Skeletal muscle cell (primary cell): ENCODE measurements at places on chromosomes 16 and 17.

- no peak for DNase-seq
These were observed 12.6 kb upstream of the GOSR2 start for GRCh38 chr17:46910179-46910927.

GRCh38 chr16:674214-674881 lies 1.1 kb upstream of the RHBDL1 start:
- no peak for DNase-seq

DNA sequence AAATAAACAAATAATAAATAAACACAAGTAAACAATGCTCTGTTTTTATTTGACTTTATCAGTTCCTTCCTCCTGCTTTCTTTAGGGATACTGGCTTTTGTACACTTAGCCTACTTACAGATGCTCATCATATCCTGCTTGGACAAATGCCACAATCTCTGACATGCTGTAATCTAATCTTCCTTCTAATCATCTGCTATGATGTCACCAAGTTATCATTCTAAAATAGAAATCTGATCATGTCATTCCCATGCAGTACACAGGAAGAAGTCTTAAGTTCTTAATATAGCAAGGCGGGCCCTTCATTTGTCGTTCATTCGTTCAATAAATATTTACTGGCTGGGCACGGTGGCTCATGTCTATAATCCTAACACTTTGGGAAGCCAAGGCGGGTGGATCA lies 9.1 kb upstream of the UBB start:
- DNase-seq, result peak; percentile 77

DNA sequence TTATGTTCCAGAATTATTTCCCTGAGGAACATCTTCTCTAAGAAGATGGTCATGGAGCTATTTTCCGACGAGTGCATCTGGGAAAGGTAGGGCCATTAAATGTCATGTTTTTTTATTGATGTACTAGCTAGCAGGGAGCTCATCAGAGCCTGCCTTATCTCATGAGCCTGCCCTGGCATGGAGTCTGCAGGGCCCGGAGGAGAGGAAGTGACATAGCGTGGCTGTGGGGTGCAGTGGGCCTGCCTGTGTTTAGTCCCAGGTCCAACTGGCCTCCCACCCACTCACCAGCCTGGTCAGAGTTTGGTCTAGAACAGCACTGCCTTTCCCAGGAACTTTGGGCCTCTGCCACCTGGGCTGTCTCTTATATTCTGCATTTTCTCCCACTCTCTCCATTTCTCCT lies 389.8 kb downstream of the SNX29 start:
- DNase-seq, result no peak

DNA sequence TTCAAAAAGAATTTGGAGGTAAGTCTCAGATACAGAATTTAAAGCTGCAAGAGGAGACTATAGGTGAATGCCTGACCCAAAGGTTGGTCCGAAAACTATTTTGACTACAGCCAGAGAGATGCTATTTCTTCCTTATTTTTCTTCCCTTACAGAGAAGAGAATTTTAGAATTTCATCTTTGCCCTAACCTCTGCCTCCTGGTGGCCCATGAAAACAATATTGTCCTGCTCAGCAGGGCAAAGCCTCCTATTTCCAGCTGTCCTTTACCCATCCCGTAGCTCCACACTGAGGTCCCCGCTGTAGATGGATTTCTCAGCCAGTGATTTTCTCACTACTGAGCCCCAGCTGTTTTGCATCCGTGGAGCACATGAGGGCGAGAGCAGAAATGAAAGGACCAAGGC lies 24.6 kb downstream of the HOXB1 start:
- no peak for DNase-seq

- peak; percentile 52 for DNase-seq
These were observed 200.8 kb upstream of the KCNJ16 start for GRCh38 chr17:69874175-69874670.

- DNase-seq, result no peak
These were observed 21.8 kb downstream of the YPEL2 start for GRCh38 chr17:59353106-59353854.

DNA sequence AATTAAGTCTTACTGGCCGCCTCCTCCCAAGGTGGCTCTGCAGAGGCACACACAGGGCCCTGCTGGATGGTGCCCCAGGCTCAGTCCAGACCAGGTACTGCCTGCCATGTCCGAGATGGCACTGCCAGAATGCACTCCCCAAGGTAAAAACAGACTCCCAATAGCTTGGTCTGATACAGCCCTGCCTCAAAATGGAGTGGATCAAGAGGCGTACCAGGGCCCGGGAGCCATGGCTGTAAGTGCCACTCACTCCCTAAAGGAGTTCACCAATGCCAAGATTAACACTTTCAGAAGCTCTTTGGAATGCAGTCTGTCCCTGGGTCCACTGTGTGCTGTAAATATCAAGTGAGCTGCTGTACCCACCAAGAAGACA lies 576 bp upstream of the MYO18A start:
- no peak for DNase-seq

- no peak for DNase-seq
These were observed 10.2 kb upstream of the NATD1 start for GRCh38 chr17:21263376-21263775.

- no peak for DNase-seq
These were observed 14.2 kb downstream of the SNF8 start for GRCh38 chr17:48930435-48930873.

DNA sequence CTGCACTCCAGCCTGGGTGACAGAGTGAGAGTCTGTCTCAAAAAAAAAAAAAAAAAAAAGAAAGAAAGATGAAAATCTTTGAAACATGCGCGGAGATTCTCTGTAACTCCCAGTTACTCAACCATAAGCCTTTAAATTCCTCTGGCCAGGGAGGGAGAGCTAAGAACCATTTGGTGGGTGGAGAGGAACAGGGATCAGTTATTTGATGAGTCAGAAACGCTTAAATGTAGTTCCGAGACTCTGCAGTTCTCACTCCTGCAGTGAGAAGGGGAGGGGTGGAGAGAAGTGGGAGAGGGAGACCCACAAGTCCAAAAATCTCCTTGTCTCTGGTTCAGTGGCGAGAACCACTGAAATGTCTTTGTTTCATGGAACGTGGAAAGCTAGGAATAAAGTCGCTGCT lies 266.7 kb downstream of the SOX9 start:
- DNase-seq, result peak; percentile 79

DNA sequence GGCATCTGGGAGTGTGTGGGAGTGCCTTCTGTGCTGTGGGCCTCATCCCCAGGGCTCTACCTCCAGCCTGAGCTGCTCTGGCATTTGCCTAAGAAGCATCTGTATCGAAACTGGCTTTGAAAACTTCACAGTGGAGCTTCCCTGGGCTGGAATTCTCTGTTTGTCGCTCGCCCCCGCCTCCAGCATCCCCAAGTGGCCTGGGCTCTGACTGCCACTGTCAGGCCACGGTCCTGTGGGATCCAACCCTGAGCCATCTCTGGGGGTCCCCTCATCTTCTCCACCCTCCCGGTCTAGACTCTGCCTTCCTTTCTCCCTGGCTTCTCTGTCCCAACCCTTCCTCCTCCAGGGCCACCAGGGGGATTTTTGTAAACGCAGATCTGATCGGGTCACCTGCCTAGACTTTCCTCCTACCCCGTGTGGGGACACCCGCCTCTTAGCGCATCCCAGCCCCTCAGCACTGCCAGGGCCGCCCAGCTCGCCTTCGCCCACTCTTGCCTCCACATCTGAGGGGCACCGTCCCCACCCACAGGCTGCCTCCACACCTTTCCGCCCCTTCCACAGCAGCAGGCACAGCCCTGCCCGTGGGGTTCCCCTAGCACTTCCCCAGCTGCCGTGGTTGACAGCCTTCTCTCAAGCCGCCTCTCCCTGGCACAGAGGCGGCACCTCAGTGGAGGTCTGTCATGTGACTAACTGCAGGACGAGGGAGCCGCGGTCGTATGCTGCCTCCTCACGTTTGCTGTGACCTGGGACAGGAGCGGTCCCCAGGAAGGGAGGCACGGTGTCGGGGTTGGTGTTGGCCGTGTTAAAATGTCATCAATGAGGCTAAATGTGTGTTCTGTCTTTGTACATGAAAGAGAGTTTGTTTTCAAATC lies 12.0 kb downstream of the TBC1D24 start:
- DNase-seq, result no peak
